ENCODE measurements at places on chromosomes 16 and 17. TPM values are rescaled to one million over a fixed set of nuclear protein-coding genes. Genes with fewer than 3 reads are reported as not detected.

AURKB gene
- 11.7 TPM for total RNA-seq

SRL gene
- total RNA-seq = not detected

SERPINF2 gene
- total RNA-seq = 0.56 TPM

GRCh38 chr17:55898195-55898594 lies 147.3 kb downstream of the PCTP start:
- peak; percentile 13 for DNase-seq
- no peaks in the 10 kb centered on the region for H3K4me1 ChIP-seq
- H3K27me3 ChIP-seq = no peaks in the 10 kb centered on the region
- no peaks in the 10 kb centered on the region for H3K36me3 ChIP-seq
- no peak overlapping the region for H3K27ac ChIP-seq

- H3K27ac ChIP-seq = no peak overlapping the region
- peaks cover 32% of the 10 kb centered on the region for H3K4me1 ChIP-seq
- H3K4me3 ChIP-seq = no peak overlapping the region
- H3K36me3 ChIP-seq = no peaks in the 10 kb centered on the region
- peak; percentile 56 for DNase-seq
Observed at GRCh38 chr17:43434902-43435319, 36.1 kb downstream of the ARL4D start.

DNA sequence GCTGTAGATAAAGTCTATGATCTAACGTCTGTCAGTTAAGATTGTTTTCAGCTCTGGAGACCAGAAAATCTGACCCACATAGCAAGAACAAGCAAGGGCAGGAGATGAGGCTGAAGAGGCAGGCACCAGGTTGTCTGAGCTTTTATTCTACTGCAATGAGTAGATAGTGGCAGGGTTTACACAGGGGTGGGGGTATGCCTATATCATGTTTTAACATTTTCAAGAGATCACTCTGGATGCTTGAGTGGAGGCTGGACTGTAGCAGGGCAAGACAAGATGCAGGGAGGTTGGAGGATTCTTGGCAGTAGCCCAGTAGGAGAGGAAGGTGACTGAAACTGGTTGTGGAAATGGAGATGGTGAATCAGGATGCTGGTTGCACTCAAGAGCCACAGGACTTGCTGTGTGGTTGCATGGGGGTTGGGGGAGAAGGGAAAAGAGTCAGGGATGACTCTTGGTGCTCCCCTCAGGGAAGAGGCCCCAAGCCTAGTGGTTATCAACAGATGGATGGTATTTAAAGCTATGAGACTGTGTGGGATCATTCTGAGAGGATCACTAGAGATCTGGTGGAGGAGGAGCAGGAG lies 143.1 kb upstream of the KCNJ18 start:
- peaks cover 19% of the 10 kb centered on the region for H3K4me1 ChIP-seq
- peak overlapping the region; percentile 25 for H3K27ac ChIP-seq
- H3K36me3 ChIP-seq = peaks cover 14% of the 10 kb centered on the region
- DNase-seq = peak; percentile 47

TEX19 gene
- not detected for total RNA-seq

GRCh38 chr17:7237761-7238419 lies 1.4 kb downstream of the PHF23 start:
- peak overlapping the region; percentile 91 for H3K27ac ChIP-seq
- H3K4me3 ChIP-seq = peak overlapping the region; percentile 100
- DNase-seq = peak; percentile 62
- peaks cover 88% of the 10 kb centered on the region for H3K36me3 ChIP-seq

- H3K27me3 ChIP-seq = no peaks in the 10 kb centered on the region
- H3K4me3 ChIP-seq = no peak overlapping the region
- no peaks in the 10 kb centered on the region for H3K36me3 ChIP-seq
- no peak overlapping the region for H3K27ac ChIP-seq
- peak; percentile 42 for DNase-seq
Observed at GRCh38 chr16:11347831-11348230, 2.6 kb downstream of the RMI2 start.

CD19 gene
- total RNA-seq = not detected

PLA2G10 gene
- total RNA-seq = not detected

DNA sequence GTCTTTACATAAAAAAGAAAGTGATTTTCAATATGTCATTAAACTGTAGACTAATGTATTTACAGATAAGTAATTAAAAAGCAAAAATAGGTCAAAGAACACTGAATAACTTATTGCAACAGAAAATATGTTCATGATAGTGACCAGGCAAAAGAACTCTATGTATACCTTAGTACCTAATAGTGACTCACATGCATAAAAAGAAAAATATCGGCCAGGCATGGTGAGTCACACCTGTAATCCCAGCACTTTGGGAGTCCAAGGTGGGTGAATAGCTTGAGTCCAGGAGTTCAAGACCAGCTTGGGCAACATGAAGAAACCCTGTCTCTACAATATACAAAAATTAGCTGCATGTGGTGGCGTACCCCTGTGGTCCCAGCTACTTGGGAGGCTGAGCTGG lies 33.0 kb upstream of the TOM1L1 start:
- no peak for DNase-seq
- H3K27ac ChIP-seq = no peak overlapping the region
- H3K4me3 ChIP-seq = no peak overlapping the region

GRCh38 chr17:38562903-38563302 lies 42.8 kb downstream of the SRCIN1 start:
- peaks cover 46% of the 10 kb centered on the region for H3K27me3 ChIP-seq
- H3K27ac ChIP-seq = no peak overlapping the region
- H3K4me3 ChIP-seq = no peak overlapping the region
- peaks cover 11% of the 10 kb centered on the region for H3K4me1 ChIP-seq

DNA sequence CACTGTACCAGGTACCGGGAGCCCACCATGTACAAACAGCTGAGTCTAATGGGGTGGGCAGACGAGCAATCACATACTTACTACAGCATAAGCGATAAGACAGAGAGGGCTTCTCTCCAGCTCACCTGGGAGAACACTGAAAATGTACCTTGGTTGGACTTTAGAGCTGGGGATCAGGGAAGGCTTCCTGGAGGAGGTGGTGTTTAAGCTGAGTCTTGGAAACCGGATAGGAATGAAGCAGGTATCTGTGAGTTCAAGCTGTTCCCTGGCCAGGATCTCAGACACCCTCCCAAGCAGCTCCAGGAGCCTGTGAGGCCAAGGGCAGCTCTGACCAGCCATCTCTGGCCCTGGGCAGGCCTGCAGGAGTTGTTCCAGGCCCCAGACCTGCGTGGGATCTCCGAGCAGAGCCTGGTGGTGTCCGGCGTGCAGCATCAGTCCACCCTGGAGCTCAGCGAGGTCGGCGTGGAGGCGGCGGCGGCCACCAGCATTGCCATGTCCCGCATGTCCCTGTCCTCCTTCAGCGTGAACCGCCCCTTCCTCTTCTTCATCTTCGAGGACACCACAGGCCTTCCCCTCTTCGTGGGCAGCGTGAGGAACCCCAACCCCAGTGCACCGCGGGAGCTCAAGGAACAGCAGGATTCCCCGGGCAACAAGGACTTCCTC lies 8.0 kb upstream of the SERPINF1 start:
- no peak for DNase-seq
- no peaks in the 10 kb centered on the region for H3K36me3 ChIP-seq
- H3K27ac ChIP-seq = no peak overlapping the region
- no peak overlapping the region for H3K4me3 ChIP-seq
- peaks cover 8% of the 10 kb centered on the region for H3K4me1 ChIP-seq
- no peaks in the 10 kb centered on the region for H3K27me3 ChIP-seq

DNA sequence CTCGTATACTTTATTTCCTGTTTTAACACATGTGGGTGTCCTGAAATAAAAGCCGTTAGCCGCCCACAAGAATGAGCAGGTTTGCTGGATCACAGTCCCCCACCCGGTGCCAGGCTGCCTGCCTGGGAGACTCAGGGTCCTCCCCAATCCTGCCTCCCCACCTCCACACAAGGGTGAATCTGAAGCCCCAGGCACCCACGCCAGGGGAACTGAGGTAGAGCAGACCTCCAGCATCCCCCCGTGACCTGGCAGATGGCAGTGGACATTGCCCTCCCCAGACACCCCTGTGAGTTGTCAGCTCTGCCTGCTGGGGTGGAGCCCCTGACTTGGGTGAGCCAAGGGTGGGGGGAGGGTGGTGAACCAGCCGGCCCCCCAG lies 114.8 kb downstream of the METRNL start:
- H3K27me3 ChIP-seq = peaks cover 16% of the 10 kb centered on the region
- no peak overlapping the region for H3K4me3 ChIP-seq
- H3K27ac ChIP-seq = no peak overlapping the region
- no peaks in the 10 kb centered on the region for H3K36me3 ChIP-seq
- DNase-seq = no peak

DNA sequence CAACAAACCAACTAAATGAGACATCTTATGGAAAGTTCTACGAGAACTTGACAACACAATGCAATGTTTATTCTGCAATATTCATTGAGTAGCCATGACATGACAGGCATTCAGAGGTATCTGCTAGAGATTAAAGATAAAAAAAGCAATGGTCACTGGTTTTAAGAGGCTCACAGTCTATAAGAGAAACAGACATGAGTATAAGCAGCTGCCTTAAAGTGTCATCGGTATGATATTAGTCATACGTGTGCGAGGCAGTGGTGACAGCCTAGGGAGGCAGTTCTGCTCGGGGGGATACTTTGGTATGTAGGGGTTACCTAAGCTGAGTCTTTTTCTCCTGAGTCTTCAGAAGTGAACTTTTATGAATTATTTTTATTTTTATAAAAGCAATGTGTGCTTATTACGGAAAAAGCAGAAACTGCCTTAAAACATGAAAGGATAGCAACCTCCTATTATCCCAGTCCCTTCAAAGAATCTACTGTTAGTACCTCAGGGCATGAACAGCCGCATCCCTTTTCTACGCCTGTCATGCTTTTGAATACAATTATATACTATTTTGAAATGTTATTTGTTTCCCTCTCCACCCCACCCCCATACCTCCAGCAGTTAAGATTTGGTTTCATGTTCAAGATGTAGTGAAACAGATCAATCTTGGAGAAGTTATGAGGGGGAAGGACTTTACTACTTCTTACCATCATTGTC lies 7.7 kb downstream of the ST6GALNAC1 start:
- no peak for DNase-seq
- H3K4me3 ChIP-seq = no peak overlapping the region
- H3K27ac ChIP-seq = no peak overlapping the region
- H3K27me3 ChIP-seq = no peaks in the 10 kb centered on the region

SLC9A5 gene
- 0.40 TPM for total RNA-seq

- H3K4me3 ChIP-seq = no peak overlapping the region
- no peak overlapping the region for H3K27ac ChIP-seq
- H3K27me3 ChIP-seq = peaks cover 29% of the 10 kb centered on the region
- no peak for DNase-seq
Observed at GRCh38 chr16:66299349-66299748, 67.1 kb upstream of the CDH5 start.

DNA sequence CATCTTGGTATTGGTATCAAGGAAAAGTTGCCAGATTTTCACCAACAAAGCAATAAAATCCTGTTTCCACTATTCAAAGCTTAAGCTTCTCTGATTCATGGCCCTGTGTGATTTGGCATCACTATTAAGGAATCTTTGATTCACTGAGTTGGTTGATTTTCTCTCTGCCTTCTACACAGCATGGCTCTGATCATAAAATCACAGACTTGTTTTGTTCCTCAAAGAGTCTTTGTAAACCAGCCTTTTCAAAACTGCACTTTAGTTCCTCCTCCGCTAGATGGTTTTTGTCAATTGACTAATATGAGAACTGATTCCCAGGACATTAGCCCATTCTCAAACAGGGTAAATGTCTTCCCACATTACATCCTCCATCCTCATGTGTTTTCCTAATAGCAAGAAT lies 197.6 kb downstream of the DNAH9 start:
- H3K36me3 ChIP-seq = no peaks in the 10 kb centered on the region
- H3K4me1 ChIP-seq = no peaks in the 10 kb centered on the region
- H3K4me3 ChIP-seq = no peak overlapping the region
- H3K27me3 ChIP-seq = no peaks in the 10 kb centered on the region

GRCh38 chr16:72241930-72242329 lies 70.0 kb upstream of the PMFBP1 start:
- H3K4me1 ChIP-seq = peaks cover 3% of the 10 kb centered on the region
- H3K27ac ChIP-seq = no peak overlapping the region
- no peaks in the 10 kb centered on the region for H3K27me3 ChIP-seq
- H3K36me3 ChIP-seq = no peaks in the 10 kb centered on the region
- DNase-seq = peak; percentile 68
- no peak overlapping the region for H3K4me3 ChIP-seq

NXPH3 gene
- total RNA-seq = not detected

TM4SF5 gene
- total RNA-seq = not detected

IRX5 gene
- 7.8 TPM for total RNA-seq

SMIM36 gene
- not detected for total RNA-seq

DNA sequence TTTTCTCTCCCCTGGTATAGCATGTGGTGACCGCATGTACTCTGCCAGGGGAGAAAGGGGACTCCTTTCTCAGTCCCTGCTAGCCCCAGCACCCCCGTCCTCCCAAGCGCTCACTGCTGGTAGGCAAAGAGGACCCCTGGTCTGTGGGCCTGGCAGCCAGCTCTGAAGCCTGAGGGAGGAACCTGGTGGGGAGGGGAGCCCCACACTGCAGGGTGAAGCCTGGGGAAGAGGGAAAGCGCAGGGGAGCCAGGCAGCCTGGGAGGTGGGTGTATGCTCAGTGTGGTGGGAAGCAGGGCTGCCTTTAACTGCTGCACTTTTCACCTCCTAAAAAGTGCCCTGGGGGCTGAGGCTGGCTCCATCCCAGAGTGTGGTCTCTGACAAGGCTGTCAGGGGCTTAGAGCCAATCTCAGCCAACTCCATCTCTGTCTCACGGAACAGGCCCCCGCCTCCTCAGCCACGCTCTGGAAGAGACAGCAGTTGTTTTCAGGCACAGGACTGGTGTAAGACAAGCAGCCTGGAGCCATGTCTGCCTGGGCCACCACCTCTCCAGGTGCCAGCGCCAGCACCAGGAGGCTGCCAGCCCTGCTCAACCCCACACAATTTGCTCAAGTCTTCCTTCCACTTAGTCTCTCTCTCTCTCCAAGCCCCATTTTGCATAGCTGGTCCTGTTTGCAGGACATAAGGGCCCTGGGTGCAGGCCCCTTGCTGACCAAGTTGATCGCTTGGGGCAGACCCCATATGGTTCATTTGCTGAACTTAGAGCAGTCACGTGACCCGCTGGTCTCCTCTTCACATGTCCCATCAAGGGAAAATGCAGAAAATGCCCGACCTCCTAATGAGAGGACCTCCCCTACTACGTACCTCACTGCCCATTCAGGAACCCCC lies 14.7 kb upstream of the TBX2 start:
- no peaks in the 10 kb centered on the region for H3K4me1 ChIP-seq
- DNase-seq = no peak
- H3K27me3 ChIP-seq = no peaks in the 10 kb centered on the region
- H3K36me3 ChIP-seq = no peaks in the 10 kb centered on the region

KAT2A gene
- 37.4 TPM for total RNA-seq

Data from MCF 10A (cell line).